Suppressor macrophage (primary cell): ENCODE measurements at places on chromosomes 4 and X.

GRCh38 chrX:133290076-133290475, 71.9 kb upstream of the TFDP3 start:
- DNase-seq: no peak

- DNase-seq: no peak
These were observed 111.4 kb downstream of the SOX3 start for GRCh38 chrX:140393507-140393906.

GRCh38 chr4:16496501-16496900, 270.2 kb upstream of the TAPT1 start:
- DNase-seq: no peak

- DNase-seq: peak; percentile 59
These were observed 15.4 kb downstream of the CXCL2 start for GRCh38 chr4:74083546-74083945.

GRCh38 chrX:128891554-128891953, 631.7 kb downstream of the SMARCA1 start:
- DNase-seq: peak; percentile 0

GRCh38 chr4:188934320-188934962, 795.2 kb downstream of the TRIML1 start:
- no peak for DNase-seq

DNA sequence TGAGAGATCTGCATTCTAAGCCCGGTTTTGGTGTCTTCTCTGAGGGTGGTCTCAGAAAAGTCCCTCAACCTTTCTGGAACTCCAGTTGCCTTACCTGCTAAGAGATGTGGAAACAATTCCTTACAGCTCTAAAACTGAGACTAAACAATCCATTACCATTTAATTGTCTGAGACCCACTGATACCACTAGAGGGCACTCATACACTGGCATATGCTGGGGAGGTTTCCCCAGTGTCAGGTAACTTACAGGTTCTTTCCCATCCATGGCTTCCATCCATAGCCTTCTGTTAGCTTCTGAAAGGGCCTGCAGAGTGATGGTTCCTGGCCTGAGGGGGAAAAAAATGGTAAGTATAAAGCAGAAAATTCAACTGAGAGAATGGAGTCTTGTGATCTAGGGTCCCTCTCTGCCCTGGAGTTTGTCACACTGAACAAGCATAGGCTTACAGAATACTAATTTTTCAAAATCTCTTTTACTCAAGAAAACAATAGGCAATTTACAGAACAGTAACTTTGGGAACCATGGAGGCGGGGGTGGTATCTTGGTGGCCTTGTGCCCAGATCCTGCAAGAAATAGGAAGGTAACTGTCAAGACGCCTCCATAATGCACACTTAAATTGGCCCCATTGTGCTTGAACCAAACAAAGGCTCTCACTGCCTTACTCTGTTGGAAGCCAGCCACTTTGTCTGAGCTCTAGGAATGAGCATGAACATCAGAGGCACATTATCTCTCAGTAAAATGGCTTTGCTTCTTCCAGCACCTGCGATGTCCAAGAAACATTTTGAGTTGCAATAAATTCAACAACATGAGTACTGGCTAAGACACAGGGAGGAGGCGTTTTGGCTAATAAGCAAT, 236.1 kb downstream of the OPHN1 start:
- peak; percentile 47 for DNase-seq

GRCh38 chr4:94626942-94627341, 130.8 kb upstream of the BMPR1B start:
- no peak for DNase-seq

DNA sequence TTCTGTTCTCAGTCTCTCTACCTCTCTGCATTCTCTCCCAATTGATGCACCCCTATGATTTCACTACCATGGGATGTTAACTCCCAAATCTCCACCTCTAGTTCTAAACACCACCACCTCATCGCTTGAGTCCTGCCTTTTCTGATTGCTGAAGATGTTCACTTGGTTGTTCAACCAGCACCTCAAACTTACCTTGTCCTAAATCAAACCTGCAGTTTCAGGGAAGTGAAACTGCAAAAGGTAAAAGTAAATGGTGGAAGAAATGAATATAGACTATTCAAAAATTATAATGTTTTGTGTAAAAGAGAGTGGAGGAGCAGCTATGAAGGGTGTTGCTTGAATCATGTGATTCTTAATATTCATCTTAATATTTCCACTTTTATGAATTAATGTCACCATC, 91.0 kb downstream of the PDE5A start:
- DNase-seq: no peak

GRCh38 chrX:29461039-29461438, 754.3 kb upstream of the MAGEB2 start:
- DNase-seq: no peak

DNA sequence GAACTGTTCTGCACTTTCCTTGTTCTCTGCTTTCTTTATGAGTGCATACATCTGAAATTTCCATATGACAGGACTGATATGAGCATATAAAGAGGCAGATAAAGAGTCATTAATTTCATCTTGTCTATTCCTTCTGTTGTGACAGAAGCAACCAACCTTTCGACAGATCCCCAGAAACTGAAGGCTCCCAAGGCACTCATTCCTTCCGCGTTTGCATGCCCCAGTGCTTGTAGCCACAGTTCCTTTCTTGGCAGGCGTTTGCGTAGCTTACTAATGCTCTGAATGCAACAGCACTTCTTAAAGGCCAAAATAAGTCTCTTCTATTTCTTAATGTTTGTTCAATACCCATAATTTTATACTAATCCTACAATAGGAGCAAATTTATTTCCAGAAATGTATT, 94.0 kb upstream of the TBL1X start:
- DNase-seq: peak; percentile 20

DNA sequence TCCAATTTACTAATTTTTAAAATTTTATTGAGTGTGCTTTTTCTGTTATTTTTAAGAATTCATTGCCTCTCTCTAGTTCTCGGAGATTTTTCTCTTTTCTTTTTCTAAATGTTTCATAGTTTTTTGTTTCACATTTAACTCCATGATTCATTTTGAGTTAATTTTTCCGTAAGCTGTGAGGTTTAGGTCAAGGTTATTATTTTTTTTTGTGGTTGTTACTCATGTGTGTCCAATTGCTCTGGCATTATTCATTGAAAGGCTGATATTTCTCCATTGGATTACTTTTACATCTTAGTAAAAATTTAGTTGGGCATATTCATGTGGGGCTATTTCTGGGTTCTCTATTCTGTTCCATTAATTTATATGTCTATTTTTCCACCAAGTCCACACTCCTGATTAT, 220.8 kb downstream of the MID1IP1 start:
- no peak for DNase-seq

GRCh38 chr4:87734084-87734483, 65.3 kb upstream of the IBSP start:
- DNase-seq: no peak

- DNase-seq: no peak
These were observed 19.2 kb upstream of the RHOH start for GRCh38 chr4:40177591-40177990.

GRCh38 chrX:101986586-101986985, 54.8 kb upstream of the ZMAT1 start:
- no peak for DNase-seq

DNA sequence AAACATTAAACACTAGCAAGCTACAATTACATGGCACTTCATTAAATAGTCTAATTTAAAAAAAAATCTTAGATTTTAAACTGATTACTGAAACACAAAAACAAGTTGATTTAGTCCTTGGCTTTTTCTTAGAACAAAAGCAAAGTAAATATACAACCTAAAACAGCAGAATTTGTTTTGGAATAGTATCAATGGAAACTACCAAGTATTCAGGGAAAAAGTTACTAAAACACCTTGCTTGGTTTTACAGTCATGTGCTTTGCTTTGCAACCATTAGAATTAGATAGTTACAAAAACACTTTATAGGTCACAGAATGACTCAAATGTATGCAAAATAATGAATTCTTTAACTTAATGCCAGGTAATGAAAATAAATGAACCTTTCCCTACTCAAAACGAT, 105.3 kb downstream of the CNOT6L start:
- no peak for DNase-seq

GRCh38 chrX:133302775-133303445, 84.8 kb upstream of the TFDP3 start:
- DNase-seq: no peak

DNA sequence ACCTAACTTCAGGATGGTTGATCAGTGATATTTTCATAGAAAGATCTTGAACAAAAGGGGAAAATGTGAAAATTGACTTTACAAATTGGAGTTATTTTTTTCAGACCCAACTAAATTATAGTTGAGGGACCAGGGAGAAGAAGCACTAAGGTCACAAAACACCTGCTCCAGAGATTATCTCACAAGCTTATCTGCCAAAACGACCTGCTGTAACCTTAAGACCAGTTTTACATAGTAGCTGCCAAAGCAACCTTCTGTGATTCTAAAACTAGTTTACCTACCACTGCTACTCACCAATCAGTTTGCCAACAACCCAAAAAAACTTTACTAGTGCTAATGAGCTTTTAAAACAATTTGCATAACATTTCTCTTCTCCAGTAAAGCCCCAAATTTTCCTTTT, 972.1 kb downstream of the C4orf33 start:
- no peak for DNase-seq

DNA sequence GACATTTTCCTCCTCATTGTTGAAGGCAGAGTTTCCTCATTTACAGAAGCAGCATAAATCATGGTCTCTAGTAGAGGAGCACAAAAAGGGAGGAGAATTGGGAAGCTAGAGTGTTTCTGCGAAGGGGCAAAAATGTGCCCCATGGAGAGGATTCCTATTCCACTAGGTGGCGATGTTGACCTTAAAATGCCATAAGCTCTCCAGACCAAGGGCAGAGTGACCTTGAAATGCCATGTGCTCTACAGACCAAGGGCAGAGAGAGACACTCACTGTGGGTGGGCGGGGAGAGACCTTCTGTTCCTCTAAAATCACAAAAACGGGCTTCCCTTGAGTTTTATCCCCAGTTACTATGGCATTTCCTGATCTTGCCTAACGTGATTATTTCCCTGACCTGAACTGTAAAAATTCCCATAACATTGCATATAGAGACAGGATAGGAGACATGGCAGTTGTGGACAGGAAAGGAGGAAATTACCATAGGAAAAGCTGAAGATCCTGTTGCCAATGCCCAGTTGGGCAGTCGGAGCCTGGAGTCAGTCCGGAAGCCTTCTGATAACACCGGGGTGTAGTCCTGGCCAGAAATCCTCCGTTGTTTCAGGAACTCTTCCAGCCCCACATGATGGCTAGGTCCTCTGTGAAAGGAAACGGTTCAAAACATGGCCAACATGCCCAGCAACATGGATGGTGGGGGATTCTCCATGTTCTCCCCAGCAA, 567.7 kb downstream of the MAGEB5 start:
- DNase-seq: peak; percentile 43

GRCh38 chrX:14934423-14934822, 61.2 kb downstream of the MOSPD2 start:
- DNase-seq: no peak

- no peak for DNase-seq
These were observed 41.0 kb downstream of the ACSL1 start for GRCh38 chr4:184784628-184785257.

DNA sequence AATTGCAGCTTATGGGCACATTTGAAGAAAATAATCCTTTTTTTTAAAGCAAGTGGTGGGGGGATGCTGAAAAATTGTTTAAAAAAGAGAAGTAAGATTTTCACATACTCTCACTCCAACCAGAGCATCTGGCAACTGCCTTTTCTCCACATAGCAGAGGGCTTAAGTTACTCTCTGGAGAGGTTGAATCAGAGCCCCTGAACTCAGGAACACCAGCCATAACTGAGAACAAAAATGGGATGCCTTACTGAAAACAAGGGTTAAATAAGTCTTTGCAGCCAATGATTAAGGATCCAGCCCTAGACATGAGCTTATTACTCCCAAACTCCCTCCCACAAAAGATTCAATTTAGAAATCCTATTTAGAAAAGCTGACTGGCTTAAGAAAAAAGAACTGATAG, 27.5 kb downstream of the CASK start:
- no peak for DNase-seq

DNA sequence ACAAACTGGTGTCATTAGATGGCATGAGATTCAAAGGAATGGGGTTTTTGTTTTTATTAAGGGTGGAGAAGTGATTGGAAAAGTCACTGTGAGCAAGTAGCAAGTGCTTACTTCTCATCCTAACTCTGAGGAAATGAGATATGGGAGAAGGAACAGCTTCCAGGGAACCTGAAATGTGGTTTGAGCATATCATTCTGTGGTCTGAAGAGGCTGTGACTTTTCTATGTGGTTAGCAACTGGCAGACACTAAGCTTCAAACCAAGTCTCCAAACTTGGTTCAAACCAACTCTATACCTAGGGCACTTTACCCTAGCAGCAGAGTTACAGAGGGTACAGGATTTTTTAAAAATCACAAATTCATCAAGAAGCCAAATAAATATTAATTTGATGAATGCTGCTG, 58.2 kb downstream of the DCLK2 start:
- DNase-seq: no peak

- peak; percentile 6 for DNase-seq
These were observed 12.2 kb upstream of the MTMR1 start for GRCh38 chrX:150680974-150681373.

- peak; percentile 36 for DNase-seq
These were observed 11.5 kb upstream of the CHST7 start for GRCh38 chrX:46561824-46562657.

DNA sequence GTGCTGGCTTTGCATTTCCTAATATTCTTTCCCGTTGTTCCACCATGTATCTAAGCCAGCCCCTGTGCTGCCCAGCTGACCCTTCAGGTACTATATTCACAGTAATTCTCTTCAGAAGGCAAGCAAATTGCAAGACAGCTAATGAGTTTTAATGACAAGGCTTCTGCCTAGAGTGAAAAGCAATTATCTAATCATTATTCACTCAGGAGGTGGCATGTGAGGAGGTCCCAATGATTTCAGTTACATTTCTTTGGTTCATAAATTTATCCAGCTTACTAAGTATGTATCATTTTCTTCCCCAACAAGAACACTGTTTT, 123.0 kb downstream of the RASGEF1B start:
- DNase-seq: no peak

- DNase-seq: no peak
These were observed 4.3 kb downstream of the ZXDB start for GRCh38 chrX:57596109-57596508.

- no peak for DNase-seq
These were observed 226.0 kb upstream of the FTHL17 start for GRCh38 chrX:31297881-31298280.

GRCh38 chr4:185142564-185142911, 528 bp upstream of the SLC25A4 start:
- DNase-seq: no peak

GRCh38 chr4:29326816-29327215, 1393.4 kb upstream of the PCDH7 start:
- no peak for DNase-seq

- DNase-seq: peak; percentile 49
These were observed 30.5 kb upstream of the TCEAL4 start for GRCh38 chrX:103554687-103555424.

- no peak for DNase-seq
These were observed 75.3 kb downstream of the ENPP6 start for GRCh38 chr4:184142121-184143000.
